ENCODE measurements at places on chromosomes 3 and 15.
A peak's percentile ranks its signal among the peaks of the same experiment; 100 is the strongest.

DNA sequence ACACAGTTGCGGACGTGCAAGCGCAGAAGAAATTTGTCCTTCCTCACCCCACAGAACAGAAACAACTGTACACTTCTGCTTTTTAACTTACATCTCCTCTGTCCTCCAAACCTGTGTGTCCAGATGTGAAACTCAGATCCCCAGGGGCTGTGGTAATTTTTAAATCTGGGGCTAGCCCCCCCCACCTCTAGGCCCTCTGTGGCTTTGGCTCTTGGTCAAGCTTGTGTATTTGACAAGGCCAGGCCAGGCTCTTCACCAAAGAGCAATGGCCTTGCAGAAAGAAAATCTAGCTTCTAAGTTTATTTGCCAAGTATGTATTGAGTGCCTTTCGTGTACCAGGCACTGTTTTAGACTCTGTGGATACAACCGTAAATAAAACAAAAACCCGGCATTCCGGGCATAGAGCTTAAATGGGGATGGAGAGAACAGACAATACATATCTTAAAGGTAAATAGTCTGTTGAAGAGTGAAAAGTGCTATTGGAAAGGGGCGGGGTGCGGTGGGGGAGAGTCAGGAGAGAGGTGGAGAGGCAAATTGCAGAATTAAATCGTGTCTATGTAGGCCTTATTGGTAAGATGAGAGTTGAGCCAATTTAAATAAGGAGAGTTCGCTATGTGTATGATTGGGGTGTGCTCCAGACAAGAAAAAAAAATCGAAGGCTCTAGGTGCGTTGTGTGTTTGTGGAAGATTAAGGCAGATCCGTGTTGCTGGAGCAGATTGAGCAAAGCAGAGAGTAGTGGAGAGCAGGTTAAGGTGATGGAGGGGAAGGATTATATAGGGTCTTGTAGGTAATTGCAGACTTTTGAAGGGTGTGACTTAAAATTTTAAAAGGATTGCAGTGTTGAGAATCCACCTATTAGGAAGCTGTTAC is 781 bp upstream of the DPH6 start:
- no peaks in the 10 kb centered on the region for H3K36me3 ChIP-seq
- H3K4me1 ChIP-seq = peaks cover 19% of the 10 kb centered on the region
- peak overlapping the region; percentile 98 for H3K4me3 ChIP-seq
- peak overlapping the region; percentile 99 for H3K27ac ChIP-seq

GRCh38 chr3:53498806-53499641 is 4.6 kb downstream of the CACNA1D start:
- no peak for DNase-seq
- peaks cover 3% of the 10 kb centered on the region for H3K4me1 ChIP-seq
- no peak overlapping the region for H3K27ac ChIP-seq
- H3K4me3 ChIP-seq = no peak overlapping the region

DNA sequence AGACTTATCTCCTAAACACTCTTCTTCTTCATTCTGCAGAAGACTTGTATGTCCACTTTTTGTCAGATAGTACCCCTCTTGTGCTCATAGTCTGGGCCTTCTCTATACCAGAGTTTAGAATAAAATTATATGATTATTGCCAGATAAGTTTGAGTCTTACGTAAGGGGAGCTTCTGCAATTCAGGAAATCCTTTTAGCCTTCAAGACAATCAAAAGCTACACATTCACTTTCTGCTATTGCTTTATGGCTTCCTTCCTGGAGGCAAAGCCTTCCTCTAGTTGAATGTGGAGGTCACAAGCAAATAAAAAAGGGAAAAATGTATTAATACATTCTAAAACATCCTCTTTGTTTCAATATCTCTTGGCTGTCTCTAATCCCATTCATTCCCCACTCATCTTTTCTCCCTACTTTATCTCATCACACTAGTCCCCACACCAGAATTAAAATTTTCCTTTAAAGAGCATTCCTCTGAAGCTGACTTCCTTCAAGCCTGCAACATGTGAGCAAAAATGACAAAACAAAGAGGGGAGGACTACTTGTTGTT is 186.8 kb downstream of the CPNE4 start:
- no peaks in the 10 kb centered on the region for H3K36me3 ChIP-seq
- no peak for DNase-seq
- no peak overlapping the region for H3K4me3 ChIP-seq
- H3K4me1 ChIP-seq = no peaks in the 10 kb centered on the region
- no peaks in the 10 kb centered on the region for H3K27me3 ChIP-seq

- no peak overlapping the region for H3K27ac ChIP-seq
- peaks cover 5% of the 10 kb centered on the region for H3K27me3 ChIP-seq
- H3K4me3 ChIP-seq = no peak overlapping the region
- peaks cover 4% of the 10 kb centered on the region for H3K36me3 ChIP-seq
Measured at GRCh38 chr3:52221141-52221562, 4.3 kb downstream of the TLR9 start.

- H3K27ac ChIP-seq = no peak overlapping the region
- DNase-seq = no peak
- no peaks in the 10 kb centered on the region for H3K27me3 ChIP-seq
- H3K4me3 ChIP-seq = no peak overlapping the region
- no peaks in the 10 kb centered on the region for H3K36me3 ChIP-seq
Measured at GRCh38 chr3:171351676-171352075, 108.5 kb downstream of the TNIK start.

- H3K27ac ChIP-seq = no peak overlapping the region
- H3K4me1 ChIP-seq = peaks cover 34% of the 10 kb centered on the region
- H3K27me3 ChIP-seq = peaks cover 4% of the 10 kb centered on the region
- no peaks in the 10 kb centered on the region for H3K36me3 ChIP-seq
Measured at GRCh38 chr15:75061272-75061671, 37.9 kb downstream of the PPCDC start.

DNA sequence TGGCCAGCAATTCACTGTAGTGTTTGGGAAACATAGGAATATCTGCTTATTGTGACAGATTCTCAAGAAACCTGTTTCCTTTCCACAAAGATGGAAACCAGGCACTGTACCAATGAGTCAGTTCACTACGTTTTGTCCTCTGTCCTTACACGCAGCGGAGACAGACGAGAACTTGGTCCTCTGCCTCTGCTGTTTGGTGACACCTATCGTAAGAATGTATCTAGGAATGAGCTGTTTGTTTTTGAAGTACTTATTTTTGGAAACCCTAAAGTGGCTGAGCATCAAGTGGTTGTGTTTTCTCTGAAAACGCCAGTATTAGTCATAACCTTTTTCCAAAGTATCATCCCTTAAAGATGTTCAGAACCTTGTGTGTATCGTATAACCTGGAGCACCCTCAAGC is 93.0 kb downstream of the PGPEP1L start:
- no peak for DNase-seq
- H3K4me3 ChIP-seq = no peak overlapping the region
- peaks cover 2% of the 10 kb centered on the region for H3K4me1 ChIP-seq
- H3K36me3 ChIP-seq = peaks cover 23% of the 10 kb centered on the region

DNA sequence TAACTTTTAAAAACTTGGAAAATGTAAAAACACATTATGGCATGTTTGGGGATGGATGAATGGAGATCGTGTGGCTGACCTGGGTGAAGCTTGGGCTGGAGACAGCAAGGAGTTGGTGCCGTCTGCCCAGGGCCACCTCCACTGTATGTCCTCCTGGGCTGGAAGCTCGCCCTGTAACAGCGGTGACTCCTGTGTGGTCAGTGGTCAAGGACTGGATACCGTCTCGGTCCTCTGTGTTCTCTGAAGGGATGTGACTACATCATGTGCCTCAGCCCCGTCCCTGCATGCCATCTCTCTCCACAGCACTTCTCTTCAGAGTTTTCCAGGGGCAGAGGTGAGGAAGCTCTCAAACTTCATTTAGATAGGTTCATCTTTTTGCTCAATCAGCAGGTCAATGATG is 9.5 kb downstream of the LIMD1 start:
- H3K27me3 ChIP-seq = no peaks in the 10 kb centered on the region
- peaks cover 48% of the 10 kb centered on the region for H3K4me1 ChIP-seq
- DNase-seq = no peak
- H3K4me3 ChIP-seq = no peak overlapping the region
- no peak overlapping the region for H3K27ac ChIP-seq
- H3K36me3 ChIP-seq = peaks cover 7% of the 10 kb centered on the region

DNA sequence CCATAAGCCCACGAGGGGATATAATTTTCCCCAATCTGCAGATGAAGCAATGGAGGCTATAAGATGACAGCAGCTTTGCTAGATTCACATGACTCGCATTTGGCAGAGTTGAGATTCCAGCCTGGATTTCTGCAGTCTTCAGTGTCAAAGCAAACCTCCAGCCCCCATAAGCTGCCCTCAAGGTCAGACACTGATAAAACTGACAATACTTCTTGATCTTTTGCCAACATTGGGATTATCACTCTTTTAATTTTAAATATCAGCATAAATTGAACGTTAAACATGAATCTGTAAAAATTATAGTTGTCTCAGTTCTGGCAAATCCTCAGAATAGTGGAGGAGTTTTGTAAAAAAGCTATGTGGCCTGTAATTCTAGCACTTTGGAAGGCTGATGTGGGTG is 234.1 kb upstream of the TRIM42 start:
- peaks cover 2% of the 10 kb centered on the region for H3K27me3 ChIP-seq
- no peak overlapping the region for H3K27ac ChIP-seq
- H3K4me3 ChIP-seq = no peak overlapping the region
- H3K36me3 ChIP-seq = no peaks in the 10 kb centered on the region
- no peak for DNase-seq

- no peak overlapping the region for H3K4me3 ChIP-seq
- peaks cover 1% of the 10 kb centered on the region for H3K27me3 ChIP-seq
- no peaks in the 10 kb centered on the region for H3K4me1 ChIP-seq
Measured at GRCh38 chr3:63624941-63625560, 27.4 kb upstream of the SNTN start.

- no peaks in the 10 kb centered on the region for H3K36me3 ChIP-seq
- H3K27ac ChIP-seq = no peak overlapping the region
- H3K27me3 ChIP-seq = no peaks in the 10 kb centered on the region
- H3K4me3 ChIP-seq = no peak overlapping the region
Measured at GRCh38 chr3:116112696-116113095, 332.6 kb downstream of the LSAMP start.

- H3K27ac ChIP-seq = no peak overlapping the region
- H3K4me3 ChIP-seq = no peak overlapping the region
- no peaks in the 10 kb centered on the region for H3K36me3 ChIP-seq
- no peaks in the 10 kb centered on the region for H3K27me3 ChIP-seq
Measured at GRCh38 chr15:100787567-100788417, 91.8 kb upstream of the ALDH1A3 start.

GRCh38 chr15:66921319-66921915 is 144.0 kb upstream of the SMAD3 start:
- no peak overlapping the region for H3K4me3 ChIP-seq
- DNase-seq = no peak
- no peaks in the 10 kb centered on the region for H3K36me3 ChIP-seq
- H3K27me3 ChIP-seq = peaks cover 3% of the 10 kb centered on the region
- no peaks in the 10 kb centered on the region for H3K4me1 ChIP-seq
- no peak overlapping the region for H3K27ac ChIP-seq

DNA sequence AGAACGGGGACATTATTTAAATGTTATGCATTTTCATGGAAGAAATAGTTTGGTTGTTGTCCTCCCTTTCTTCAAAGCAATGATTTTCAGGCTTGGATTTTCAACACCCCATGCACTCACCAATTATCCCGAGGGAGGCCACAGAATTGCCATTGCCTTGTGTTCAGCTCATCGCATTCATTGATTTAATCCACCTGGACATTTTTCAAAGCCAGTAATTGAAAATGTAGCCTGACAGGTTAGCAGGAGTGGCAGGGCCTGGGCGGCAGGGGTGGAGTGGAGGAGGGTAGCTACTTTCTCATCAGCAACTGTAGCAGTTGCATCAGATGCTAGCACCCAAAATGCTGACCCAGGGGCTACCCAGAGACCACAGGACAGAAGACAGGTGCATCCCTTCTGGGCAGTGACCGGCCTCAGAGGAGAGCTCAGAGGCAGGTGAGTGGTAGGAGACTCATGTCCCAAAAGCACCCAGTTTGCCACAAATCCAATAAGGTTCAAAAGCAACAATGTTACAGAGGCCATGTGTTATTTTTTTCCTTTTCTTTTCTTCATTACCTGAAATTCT is 242.4 kb downstream of the CD47 start:
- no peak overlapping the region for H3K27ac ChIP-seq
- DNase-seq = no peak
- H3K36me3 ChIP-seq = peaks cover 5% of the 10 kb centered on the region
- H3K27me3 ChIP-seq = peaks cover 1% of the 10 kb centered on the region

DNA sequence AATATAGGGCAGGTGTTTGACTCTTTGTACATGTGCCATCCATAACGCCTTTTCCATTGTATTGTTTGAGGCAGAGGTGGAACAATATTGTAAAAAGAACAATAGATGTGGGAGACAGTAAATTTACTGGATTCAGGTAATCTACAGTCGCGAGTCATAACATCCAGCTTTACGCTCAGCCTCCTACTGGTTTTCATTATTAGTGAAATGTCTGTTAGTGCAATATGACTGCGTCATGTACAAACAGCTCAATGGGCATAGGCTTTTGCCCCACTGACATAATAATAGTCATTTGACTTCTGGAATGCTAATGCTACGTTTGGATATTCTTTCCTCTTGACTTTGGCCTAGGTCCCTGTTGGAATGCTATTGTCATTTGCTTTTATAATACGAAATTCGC is 9.5 kb downstream of the CACNA2D3 start:
- no peaks in the 10 kb centered on the region for H3K27me3 ChIP-seq
- H3K4me3 ChIP-seq = no peak overlapping the region
- no peaks in the 10 kb centered on the region for H3K4me1 ChIP-seq
- no peaks in the 10 kb centered on the region for H3K36me3 ChIP-seq

- no peaks in the 10 kb centered on the region for H3K36me3 ChIP-seq
- H3K27ac ChIP-seq = no peak overlapping the region
- no peak overlapping the region for H3K4me3 ChIP-seq
- H3K4me1 ChIP-seq = no peaks in the 10 kb centered on the region
- no peak for DNase-seq
Measured at GRCh38 chr3:117366574-117366973, 657.0 kb downstream of the TUSC7 start.

GRCh38 chr15:96412906-96413231 is 82.4 kb downstream of the NR2F2 start:
- no peak overlapping the region for H3K4me3 ChIP-seq
- no peak for DNase-seq
- peaks cover 47% of the 10 kb centered on the region for H3K27me3 ChIP-seq
- H3K36me3 ChIP-seq = no peaks in the 10 kb centered on the region
- H3K4me1 ChIP-seq = peaks cover 1% of the 10 kb centered on the region

GRCh38 chr3:55483196-55484095 is 3.7 kb downstream of the WNT5A start:
- DNase-seq = no peak
- H3K27me3 ChIP-seq = peaks cover 26% of the 10 kb centered on the region
- no peaks in the 10 kb centered on the region for H3K36me3 ChIP-seq
- no peak overlapping the region for H3K27ac ChIP-seq
- peaks cover 1% of the 10 kb centered on the region for H3K4me1 ChIP-seq

DNA sequence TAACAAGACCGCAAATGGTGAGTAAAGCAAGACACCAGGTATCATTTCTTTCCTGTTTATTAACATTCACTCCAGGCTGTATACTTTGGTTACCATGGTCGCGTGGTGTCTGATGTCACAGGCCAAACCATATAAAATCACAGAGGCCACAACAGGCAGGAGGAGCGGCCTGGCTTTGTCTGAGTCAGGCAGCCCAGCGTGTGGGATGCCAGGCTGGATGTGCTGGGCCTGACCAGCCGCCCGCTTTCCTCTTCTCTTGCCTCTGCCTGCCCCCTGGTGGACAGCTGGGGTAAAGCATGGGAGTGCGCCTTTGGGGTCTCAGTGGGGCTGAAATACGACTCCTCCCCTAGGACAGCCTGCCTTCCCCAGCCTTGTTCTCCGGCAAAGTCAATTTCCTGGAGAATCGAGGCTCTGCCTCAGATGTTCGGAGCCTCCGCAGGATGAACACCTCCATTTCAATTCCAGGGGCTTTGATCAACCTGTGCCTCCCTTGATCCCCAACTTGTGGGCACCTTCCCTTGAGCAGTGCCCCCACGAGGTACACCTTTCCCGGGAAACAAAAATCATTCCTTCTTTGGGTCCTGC is 78.2 kb downstream of the CCNL1 start:
- DNase-seq = peak; percentile 80
- H3K4me3 ChIP-seq = no peak overlapping the region
- peak overlapping the region; percentile 65 for H3K27ac ChIP-seq
- H3K27me3 ChIP-seq = no peaks in the 10 kb centered on the region
- H3K36me3 ChIP-seq = no peaks in the 10 kb centered on the region
- H3K4me1 ChIP-seq = no peaks in the 10 kb centered on the region

All from immature natural killer cell (primary cell).